ENCODE measurements at places on chromosomes 7 and 10.

- no peak for DNase-seq
These were observed 134.7 kb upstream of the GALNT17 start for GRCh38 chr7:70997261-70997660.

DNA sequence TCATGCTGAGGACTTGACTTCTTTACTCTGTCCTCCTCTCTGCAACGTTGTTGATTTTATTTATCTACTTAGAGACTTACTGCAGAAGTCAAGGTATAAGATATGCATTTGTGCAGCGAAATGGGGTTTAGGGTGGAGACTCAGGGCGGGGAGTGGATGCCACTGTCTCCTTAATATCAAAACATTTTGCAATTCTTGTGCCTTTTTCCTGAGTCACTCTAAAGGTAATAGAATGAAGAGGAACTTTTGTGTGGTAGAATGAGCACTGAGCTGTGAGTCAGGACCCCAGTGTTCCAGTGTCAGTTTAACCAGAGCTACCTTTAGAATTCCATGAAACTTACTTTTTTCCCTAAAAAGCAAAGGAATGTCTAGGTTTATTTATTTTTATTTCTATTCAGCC is 78.2 kb downstream of the VTI1A start:
- no peak for DNase-seq

DNA sequence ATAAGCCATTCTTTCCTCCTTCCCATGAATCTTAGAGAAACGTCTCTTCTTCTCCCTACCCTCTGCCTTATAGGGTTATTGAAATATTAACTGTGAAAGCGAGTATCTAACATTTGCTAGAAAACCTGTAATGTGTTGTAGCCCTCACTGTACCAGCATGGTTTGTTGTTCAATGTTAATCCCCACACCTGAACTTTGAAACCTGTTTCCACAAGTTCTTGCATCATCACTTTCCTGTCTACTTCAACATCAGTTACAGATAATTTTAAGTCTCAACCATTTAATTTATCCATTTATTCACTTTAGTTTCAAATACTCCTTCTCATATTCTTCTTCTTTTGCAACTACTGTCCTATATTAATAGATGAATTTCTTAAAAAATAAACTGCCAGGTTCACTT is 148.2 kb downstream of the ETV1 start:
- DNase-seq, result no peak

GRCh38 chr7:115585015-115585718 is 445.4 kb downstream of the TFEC start:
- DNase-seq, result no peak

All from activated naive CD4-positive, alpha-beta T cell (primary cell).